Neural crest cell (in vitro differentiated cells): ENCODE measurements at places on chromosomes 16 and 17. TPM values are rescaled to one million over a fixed set of nuclear protein-coding genes. Genes with fewer than 3 reads are reported as not detected.

GRCh38 chr17:80879723-80880647 is 111.7 kb upstream of the CHMP6 start:
- peaks cover 13% of the 10 kb centered on the region for H3K4me1 ChIP-seq
- H3K27ac ChIP-seq = no peak overlapping the region
- peak overlapping the region; percentile 52 for H3K4me3 ChIP-seq
- peak; percentile 20 for DNase-seq

- H3K4me3 ChIP-seq = no peak overlapping the region
- no peak overlapping the region for H3K27ac ChIP-seq
- H3K27me3 ChIP-seq = peaks cover 2% of the 10 kb centered on the region
- peaks cover 13% of the 10 kb centered on the region for H3K4me1 ChIP-seq
- DNase-seq = no peak
These were observed 30.0 kb downstream of the SIAH1 start for GRCh38 chr16:48354877-48355855.

GRCh38 chr16:57140931-57141668 is 44.7 kb downstream of the PSME3IP1 start:
- H3K27ac ChIP-seq = no peak overlapping the region
- DNase-seq = no peak
- H3K4me1 ChIP-seq = peaks cover 63% of the 10 kb centered on the region
- H3K27me3 ChIP-seq = peaks cover 4% of the 10 kb centered on the region

GRCh38 chr16:27706866-27707685 is 157.1 kb downstream of the KATNIP start:
- H3K4me1 ChIP-seq = peaks cover 61% of the 10 kb centered on the region
- DNase-seq = no peak
- no peaks in the 10 kb centered on the region for H3K27me3 ChIP-seq
- peaks cover 8% of the 10 kb centered on the region for H3K36me3 ChIP-seq
- H3K4me3 ChIP-seq = no peak overlapping the region
- H3K27ac ChIP-seq = peak overlapping the region; percentile 84

PGAP3 gene
- 18.2 and 21.7 TPM in 2 replicates for total RNA-seq

CES3 gene
- 2.4 and 3.2 TPM in 2 replicates for total RNA-seq

GRCh38 chr17:68290268-68290954 is 516 bp downstream of the SLC16A6 start:
- peaks cover 50% of the 10 kb centered on the region for H3K27me3 ChIP-seq
- H3K36me3 ChIP-seq = no peaks in the 10 kb centered on the region
- H3K4me1 ChIP-seq = peaks cover 32% of the 10 kb centered on the region
- no peak overlapping the region for H3K27ac ChIP-seq
- DNase-seq = no peak
- H3K4me3 ChIP-seq = peak overlapping the region; percentile 88

GRCh38 chr16:11609474-11610120 is 22.9 kb upstream of the LITAF start:
- DNase-seq = no peak
- peaks cover 30% of the 10 kb centered on the region for H3K4me1 ChIP-seq
- no peaks in the 10 kb centered on the region for H3K27me3 ChIP-seq
- peak overlapping the region; percentile 83 for H3K27ac ChIP-seq

PRAC2 gene
- total RNA-seq = not detected in 2 replicates

TK1 gene
- total RNA-seq = 48.7 and 53.9 TPM in 2 replicates

DNA sequence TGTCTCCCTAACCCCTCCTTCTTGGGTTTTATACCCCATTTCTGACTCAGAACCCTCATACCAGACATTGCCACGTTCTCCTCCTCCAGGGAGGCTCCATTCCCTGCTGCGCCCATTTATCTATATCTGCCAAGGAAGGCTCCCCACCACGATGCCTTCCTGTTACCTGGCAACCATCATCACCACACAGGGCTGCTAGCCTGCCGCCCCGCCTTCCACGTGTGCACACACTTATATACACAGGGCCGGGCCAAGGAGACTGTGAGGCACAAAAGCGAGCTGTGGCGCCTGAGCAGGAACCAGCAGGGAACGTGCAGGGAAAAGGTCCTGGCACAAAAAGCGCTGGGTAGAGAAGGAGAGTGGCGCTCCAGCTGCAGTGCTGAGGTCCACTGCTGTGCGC is 261.8 kb downstream of the CBLN1 start:
- H3K27me3 ChIP-seq = peaks cover 47% of the 10 kb centered on the region
- no peaks in the 10 kb centered on the region for H3K36me3 ChIP-seq
- H3K27ac ChIP-seq = peak overlapping the region; percentile 53
- H3K4me3 ChIP-seq = no peak overlapping the region
- H3K4me1 ChIP-seq = peaks cover 25% of the 10 kb centered on the region

DNA sequence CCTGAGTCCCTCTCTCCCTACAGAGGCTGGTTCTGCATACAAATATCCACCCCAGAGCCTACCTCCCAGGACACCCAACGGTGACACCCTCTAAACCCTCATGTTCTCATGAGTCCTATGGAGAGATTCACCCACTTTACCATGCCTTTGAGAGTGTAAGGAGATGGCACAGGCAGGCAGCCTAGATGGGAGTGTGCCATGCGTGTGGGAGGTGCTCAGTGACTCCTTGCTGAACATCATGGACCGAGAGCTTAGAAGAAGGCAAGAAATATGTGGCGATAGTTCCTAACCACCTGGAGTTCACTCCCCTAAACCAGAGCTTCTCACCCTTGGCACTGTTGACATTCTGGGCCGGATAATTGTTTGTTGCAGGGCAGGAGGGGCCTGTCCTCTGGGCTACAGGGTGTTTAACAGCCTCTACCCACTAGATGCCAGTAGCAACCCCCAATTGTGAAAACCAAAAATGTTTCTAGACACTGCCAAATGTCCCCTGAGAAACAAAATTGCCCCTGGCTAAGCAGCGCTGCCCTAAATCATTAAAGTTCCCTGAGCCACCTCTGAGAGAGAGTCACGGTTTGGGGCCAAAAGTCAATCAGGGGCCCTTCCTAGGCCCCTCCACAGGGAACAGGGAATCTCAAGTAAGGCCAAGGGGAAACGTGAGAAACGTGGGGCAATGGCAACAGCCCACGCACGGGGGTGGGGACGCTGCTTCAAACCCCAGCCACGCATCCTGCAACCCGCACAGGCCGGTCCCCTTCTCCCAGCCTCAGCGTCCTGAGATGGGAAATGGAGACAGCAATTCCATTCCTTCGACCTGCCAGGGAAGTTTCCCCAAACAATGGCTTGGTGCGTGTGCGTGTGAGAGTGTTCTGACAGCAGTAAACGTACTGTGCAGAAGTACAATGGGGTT is 66.8 kb downstream of the C16orf78 start:
- DNase-seq = no peak
- peaks cover 73% of the 10 kb centered on the region for H3K4me1 ChIP-seq
- peak overlapping the region; percentile 59 for H3K27ac ChIP-seq
- H3K36me3 ChIP-seq = no peaks in the 10 kb centered on the region
- peak overlapping the region; percentile 40 for H3K4me3 ChIP-seq

NQO1 gene
- total RNA-seq = 76.0 and 81.1 TPM in 2 replicates

TP53TG3 gene
- not detected in 2 replicates for total RNA-seq

- no peak overlapping the region for H3K27ac ChIP-seq
- peak; percentile 58 for DNase-seq
- H3K4me1 ChIP-seq = peaks cover 57% of the 10 kb centered on the region
- peaks cover 4% of the 10 kb centered on the region for H3K36me3 ChIP-seq
These were observed 5.3 kb upstream of the DNAH2 start for GRCh38 chr17:7712111-7712771.

ZSCAN10 gene
- total RNA-seq = not detected in 2 replicates

DNA sequence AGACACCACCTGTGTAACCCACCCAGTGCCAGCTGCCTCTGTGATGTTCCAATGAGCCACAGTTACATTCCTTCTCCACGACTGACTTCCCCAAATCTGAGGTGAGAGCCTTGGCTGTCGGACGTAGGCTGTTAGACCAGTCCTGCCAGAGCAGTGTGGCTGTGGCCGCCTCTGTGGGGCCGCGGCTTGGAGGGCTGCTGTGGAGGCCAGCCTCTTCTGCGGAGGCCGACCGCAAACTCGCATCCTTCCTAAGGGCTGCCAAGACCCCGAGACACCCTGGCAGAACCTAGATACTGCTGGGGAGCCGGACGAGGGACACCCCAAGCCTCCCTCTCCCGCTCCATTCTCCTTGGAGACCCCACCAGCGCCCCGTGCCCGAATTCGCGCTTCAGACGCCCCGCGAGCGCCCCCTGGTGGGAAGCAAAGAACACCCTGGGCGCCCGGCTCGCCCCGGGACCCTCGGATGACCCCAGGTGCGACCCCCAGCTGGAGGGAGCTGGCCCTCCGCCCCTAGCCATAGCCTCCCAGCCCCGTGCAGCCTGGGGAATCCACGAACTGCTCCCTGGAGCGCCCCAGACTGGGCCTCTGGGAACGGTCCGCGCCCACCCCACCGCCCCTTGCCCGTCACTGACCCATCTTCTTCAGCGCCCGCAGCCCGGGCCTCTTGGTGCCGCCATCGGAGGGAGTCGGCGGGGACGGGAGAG is 547 bp downstream of the PLCD3 start:
- H3K27ac ChIP-seq = no peak overlapping the region
- H3K4me1 ChIP-seq = peaks cover 17% of the 10 kb centered on the region
- peak; percentile 84 for DNase-seq
- H3K36me3 ChIP-seq = no peaks in the 10 kb centered on the region
- peak overlapping the region; percentile 84 for H3K4me3 ChIP-seq

HBA1 gene
- total RNA-seq = not detected in 2 replicates

NGFR gene
- 322 and 334 TPM in 2 replicates for total RNA-seq

DNA sequence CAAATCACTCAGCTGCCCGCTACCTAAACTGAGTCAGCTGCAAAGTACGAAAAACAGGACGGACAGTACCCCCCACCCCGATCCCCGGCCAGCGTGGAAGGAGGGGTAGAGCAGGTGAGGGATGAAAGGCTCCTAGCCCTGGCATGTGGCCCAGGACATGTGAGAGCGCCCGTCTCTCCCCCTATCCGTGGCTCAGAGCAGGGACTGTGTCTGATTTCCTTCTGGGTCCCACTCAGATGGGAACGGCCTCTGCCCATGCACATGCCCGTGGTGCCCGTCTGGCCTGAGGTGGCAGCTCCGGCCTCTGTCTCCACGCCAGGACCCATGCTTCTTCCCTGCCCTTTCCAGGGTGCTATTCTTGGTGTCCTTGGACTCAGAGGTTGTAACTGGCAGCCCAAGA is 30.2 kb upstream of the RASD1 start:
- no peak for DNase-seq
- no peaks in the 10 kb centered on the region for H3K36me3 ChIP-seq
- no peaks in the 10 kb centered on the region for H3K27me3 ChIP-seq
- peaks cover 13% of the 10 kb centered on the region for H3K4me1 ChIP-seq
- H3K27ac ChIP-seq = no peak overlapping the region

DNA sequence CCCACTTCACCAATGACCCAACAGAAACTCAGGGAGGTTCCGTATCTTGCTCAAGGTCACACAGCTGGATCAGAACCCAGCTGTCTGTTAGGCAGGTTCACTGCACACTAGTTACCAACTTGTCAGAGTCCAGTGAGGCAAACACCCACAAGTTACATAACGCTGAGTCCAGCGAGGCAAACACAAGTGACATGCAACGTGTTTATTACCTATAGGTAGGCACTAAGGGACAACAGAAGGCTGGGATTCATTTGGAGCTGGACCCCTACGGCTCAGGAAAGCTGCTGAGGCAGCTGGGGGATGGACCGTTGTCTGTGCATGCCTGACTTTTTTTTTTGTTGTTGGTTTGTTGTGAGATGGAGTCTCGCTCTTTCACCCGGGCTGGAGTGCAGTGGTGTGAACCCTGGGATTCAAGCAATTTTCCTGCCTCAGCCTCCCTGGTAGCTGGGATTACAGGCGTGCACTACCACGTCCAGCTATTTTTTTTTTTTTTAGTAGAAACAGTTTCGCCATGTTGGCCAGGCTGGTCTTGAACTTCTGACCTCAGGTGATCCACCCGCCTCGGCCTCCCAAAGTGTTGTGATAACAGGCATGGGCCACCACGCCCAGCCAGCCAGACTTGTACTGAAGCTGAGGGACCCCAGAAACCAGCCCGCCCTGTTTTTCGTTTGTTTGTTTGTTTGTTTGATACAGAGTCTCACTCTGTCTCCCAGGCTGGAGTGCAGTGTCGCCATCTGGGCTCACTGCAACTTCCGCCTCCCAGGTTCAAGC is 1.9 kb upstream of the RSAD1 start:
- DNase-seq = no peak
- peaks cover 13% of the 10 kb centered on the region for H3K27me3 ChIP-seq
- no peaks in the 10 kb centered on the region for H3K36me3 ChIP-seq
- peak overlapping the region; percentile 34 for H3K4me3 ChIP-seq
- H3K27ac ChIP-seq = no peak overlapping the region

DNA sequence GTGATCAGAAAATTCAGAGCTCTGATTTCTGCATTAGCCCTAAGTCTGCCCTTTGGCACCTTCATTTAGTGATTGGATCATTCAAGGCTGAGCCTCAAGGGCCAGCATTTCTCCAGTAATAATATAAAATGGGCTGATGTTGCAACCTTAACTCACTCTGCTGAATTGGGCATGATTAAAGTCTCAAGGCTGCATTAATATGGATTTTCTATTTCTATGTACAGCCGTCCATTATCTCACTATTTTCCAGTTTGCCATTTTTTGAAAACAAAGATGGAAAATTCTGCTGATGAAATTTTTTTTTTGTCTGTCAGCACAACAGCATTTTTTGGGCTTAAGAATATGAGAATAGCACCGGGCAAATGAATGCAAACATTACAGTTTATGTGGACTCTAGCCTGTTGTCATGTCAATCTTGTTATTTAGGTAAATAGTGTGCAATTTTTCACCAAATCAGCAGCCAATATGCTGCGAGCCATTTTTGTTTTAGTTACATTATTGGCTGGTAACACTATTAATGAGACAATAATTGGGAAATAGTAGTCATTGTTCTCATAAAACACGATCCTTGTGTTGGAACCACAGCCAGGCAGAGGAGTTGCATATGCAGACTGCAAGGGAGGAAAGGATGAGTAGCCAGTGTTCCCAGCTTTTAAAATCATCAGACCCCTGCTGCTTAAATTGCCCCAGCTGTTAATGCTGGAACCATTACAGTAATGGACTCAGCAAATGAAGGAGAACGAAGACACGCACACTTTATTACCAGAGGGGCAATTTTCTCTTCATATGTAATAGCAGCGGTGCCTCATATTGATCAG is 10.5 kb downstream of the FTO start:
- no peak overlapping the region for H3K4me3 ChIP-seq
- H3K27ac ChIP-seq = no peak overlapping the region
- peaks cover 12% of the 10 kb centered on the region for H3K4me1 ChIP-seq
- DNase-seq = no peak
- no peaks in the 10 kb centered on the region for H3K27me3 ChIP-seq

DNA sequence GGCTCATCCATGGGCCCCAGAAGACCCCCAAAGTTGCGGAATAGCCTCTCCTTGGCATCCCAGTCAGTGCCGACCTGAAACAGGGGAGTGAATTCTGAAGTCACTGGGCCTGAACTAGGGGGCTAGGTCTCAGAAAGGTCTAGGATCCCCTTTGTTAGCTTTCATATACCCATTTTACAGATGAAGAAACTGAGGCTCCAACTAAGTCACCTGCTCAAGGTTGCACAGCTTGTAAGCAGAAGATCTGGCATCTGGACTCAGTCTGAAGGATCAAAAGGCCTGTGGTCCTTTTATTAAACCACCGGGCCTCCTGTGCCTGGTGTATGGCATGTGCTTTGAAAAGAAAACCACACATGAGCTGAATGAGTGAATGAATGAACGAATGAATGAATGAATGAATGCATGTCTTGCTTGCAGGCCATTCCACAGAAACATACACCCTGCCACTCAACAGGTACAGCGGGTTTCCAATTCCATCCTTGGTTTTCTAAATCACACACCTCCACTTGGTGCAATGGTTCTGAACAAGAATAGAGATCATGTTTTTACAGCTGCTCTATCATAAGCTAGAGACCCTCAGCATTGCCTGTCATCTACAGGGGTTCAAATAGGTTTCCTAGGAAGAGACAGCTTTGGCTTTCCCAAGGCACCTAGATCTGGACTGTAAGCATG is 352.7 kb downstream of the XYLT1 start:
- no peak overlapping the region for H3K4me3 ChIP-seq
- H3K4me1 ChIP-seq = no peaks in the 10 kb centered on the region
- H3K27me3 ChIP-seq = no peaks in the 10 kb centered on the region

ATP2A3 gene
- 1.1 and 1.6 TPM in 2 replicates for total RNA-seq
